ENCODE measurements at places on chromosomes 5 and 9.

DNA sequence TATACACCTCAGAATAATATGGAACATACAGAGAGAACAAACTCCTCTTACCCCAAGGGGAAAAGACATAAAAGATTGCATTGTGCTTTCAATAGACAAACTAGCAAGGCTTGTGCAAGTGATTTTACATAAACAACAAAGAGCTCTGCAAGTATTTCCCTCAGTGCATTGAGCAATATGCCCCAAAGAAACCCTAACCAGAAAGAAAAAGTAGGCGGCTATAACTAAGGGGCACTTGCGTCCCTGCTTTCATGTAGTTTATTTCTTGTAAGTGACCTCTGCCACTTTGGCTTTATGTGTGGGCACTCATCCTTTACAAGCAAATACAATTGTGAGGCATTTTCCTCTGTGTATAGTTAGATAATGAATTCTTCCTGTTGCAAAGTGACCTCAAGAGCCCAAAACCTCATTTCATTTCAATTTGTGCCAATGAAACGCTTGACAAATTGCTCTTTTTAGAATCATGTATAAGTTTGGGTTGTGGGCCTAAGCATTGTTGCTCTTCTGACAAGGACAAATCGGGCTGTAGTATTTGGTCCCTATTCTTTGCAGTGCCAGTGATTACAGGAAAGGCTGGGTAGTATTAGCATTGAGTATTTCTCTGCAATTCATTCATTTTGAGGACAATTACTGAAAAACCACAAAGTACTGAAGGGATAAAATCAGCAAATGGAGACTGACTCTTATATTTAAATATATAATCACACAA lies 282.2 kb downstream of the DTWD2 start:
- DNase-seq, result no peak

- no peak for DNase-seq
Observed at GRCh38 chr5:138663561-138663960, 88.4 kb upstream of the HSPA9 start.

GRCh38 chr5:141533897-141534296 lies 45.0 kb downstream of the PCDHGC5 start:
- no peak for DNase-seq

- peak; percentile 50 for DNase-seq
Observed at GRCh38 chr5:163489055-163489744, 16.2 kb upstream of the MAT2B start.

DNA sequence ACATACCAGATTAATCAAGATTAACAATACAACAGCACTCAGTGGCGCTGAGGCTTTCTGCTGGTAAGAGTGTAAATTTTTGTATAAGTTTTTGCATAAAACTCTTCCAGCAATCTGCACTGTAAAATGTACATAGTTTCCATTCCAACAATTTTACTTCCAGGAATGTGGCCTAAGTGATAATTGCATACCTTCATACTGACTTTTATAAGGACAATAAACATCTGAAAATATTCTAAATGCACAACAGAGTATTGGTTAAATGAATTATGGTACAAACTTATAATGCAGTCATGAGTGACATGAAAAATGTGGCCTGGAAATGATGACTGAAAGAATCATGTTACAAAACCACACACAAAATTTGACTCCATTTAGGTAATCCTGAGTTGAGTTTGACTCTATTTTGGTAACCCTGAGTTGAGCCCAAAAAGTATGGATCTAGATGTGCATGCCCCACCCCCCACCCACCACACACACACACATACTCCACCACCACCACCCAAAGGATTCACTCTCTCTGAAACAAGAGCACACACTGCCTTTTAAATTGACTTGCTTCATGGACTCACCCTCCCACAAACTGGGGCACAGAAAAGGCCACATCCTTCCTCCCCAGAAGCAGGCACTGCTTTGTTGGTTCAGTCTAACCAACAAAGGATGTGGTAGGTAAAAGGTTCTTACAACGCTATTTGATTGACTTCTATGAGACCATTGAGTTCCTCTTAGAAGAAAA lies 137.6 kb downstream of the SUSD1 start:
- DNase-seq, result no peak

- DNase-seq, result no peak
Observed at GRCh38 chr5:122371511-122372151, 59.6 kb downstream of the SNCAIP start.

DNA sequence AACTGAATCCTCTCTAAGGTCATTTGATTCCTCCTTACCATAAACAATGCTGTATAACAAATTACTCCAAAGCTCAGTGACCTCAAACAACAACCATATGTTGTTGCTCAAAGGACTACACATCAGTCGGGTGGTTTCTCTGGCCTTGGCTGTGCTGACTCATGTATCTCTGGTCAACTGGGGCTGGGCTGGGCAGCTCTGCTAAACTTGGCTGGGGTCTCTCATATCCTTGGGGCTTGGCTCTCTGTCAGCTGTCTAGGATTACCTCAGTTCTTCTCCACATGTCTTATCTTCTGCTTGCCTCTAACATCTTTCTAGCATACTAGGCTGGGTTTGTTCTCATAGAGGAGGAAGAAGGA lies 86.4 kb downstream of the GALNT10 start:
- DNase-seq, result peak; percentile 27

GRCh38 chr5:39473156-39473775 lies 48.5 kb upstream of the DAB2 start:
- no peak for DNase-seq

DNA sequence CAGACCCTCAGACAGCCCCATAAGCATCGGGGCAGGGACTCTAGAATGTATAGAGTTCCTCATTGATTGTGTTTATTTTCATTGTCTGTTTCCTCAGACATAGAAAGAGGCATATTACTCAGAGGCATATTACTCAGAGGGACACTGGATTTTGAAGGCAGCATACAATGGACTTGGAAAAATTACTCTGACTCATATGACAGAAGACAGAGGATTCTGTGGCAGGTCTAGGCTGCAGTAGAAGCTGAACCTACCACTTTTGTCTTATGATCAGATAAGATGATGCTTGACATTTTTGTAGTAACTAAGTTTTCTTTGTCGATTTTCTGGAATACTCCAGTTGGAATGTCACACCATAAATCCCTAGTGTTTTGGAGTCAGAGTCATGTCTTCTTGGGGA lies 105.2 kb downstream of the ST8SIA4 start:
- DNase-seq, result no peak

DNA sequence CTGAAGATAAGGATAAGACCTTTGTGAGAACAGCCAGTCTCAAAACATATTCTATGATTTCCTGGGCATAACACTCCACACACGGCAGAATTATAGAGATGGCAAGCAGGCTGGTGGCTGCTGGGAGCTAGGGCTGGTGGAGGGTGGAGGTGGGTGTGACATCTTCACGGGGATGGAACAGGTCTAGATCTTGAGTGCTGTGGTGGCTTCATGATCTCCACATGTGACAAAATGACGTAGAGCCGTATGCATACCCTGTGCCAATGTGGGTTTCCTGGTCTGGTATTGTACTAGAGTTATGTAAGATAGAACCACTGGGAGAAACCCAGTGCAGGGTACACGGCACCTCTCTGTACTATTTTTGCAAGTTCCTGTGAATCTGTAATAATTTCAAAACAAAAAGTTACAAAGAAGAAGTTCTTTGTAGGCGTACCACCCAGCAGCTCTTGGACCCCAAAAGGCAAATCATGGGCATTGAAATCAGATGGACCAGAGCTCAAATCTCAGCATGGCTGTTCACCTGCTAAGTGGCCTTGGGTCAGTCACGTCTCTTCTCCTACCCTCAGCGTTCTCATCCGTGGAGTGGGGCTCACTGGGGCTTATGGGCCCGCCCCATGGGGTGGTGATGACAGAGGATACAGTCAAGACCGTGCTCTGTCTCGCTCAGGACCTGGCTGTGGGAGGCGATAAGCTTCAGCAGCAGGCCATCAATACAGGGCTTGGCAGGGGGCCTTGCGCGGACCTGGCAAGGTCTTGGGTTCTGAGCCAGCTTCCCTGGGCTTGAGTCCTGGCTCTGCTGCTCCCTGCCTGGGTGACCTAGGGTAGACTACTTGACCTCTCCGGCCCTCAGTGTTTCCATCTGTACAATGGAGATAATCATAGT lies 74.7 kb upstream of the UNC5A start:
- DNase-seq, result no peak

DNA sequence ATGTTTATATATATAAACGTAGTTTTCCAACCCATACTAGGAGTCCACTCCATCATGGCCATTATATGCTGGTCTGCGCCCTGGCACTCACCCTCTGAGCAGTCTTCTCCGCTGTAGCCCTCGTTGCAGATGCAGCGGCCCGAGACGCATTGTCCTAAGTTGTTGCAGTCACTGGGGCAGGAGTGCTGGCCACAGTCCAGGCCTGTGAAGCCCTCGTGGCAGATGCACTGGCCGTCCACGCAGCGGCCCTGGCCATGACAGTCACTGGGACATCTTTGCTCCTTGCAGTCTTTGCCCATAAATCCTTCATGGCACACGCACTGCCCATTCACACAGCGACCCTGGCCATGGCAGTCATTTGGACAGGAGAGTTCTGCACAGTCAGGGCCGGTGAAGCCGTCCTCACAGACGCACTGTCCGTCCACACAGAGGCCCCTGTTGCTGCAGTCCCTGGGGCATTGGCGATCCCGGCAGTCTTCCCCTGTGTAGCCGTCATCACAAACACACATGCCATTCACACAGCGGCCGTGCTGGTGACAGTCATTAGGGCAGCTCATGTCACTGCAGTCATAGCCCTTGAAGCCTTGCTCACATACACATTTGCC lies 32.1 kb downstream of the TNC start:
- DNase-seq, result no peak

DNA sequence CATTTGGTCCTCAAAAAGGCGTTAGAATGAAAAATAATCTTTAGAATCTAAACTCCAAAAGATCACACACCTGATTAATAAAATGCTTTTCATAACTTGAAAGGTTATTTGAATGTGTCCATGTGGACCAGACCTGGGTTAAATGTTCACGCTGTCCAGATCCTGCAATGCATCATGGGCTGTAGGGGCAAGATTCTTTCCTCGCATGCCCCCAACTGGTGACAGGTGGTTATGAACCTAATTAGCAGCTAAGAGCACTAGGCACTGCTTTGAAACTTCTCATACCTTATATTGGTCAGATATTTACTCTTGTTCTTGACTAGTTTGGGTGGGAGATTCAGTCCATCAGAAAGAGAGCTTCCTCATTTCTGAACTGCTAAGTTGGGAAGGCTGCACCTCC lies 19.3 kb upstream of the PIP5K1B start:
- peak; percentile 29 for DNase-seq

- no peak for DNase-seq
Observed at GRCh38 chr9:30075022-30075421, 2309.4 kb upstream of the ACO1 start.

DNA sequence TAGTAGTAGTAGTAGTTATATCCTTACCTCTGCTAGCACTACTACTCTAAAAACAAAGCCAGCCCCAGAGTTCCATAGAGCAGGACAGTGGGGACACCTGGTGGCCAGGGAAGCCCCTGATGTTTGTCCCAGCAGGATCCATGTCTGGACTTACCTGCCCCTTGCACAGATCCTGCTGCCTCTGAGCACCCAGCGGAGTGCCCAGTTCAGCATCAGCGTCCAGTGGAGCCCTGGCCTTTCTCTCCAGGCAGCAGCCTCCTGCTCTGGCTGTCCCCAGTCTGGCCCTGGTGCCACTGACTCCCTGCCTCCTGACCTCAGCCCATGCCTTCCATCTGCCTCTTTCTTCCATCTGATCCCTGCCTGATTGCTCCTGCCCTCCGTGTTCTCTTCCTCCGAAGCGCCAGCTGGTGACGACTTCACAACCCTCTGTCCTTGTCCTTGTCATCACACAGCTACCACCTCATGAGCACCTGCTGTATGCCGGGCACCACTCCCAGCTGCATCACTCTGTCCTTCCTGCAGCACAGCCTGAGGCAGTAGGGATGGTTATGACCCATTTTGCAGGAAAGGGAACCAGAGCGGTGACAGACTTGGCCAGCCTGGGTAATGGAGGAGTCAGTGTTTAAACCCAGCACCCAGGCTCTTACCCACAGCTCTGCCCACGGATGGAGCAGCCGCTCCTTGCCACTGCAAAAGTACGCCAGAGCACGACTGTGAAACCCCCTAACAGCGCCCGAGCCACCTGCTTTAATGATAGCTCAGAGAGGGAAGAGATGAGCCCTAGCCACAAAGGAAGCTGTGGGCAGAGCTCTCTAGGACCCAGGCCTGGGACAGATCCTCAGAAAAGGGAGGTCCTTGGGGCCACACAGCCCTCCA lies 11.5 kb downstream of the SARDH start:
- peak; percentile 25 for DNase-seq

DNA sequence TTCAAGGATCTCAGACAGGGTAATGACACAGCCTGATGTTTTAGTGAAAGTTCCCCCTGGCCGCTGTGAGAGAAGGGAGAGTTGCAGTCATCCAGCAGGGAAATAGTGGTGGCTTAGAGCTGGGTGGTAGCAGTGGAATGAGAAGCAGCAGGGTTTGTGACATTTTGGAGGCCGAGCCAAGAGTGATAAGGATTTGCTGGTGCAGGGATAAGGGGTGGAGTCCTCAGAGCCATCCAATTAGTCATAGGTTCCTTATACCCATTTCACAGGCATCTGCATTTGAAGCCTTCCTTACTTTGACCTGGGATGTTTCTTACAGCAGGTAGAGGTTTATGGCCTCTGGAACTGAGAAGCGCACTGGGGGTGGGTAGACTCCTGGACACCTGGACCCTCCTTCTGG lies 12.8 kb downstream of the JADE2 start:
- no peak for DNase-seq

- no peak for DNase-seq
Observed at GRCh38 chr5:72656756-72657513, 149.7 kb upstream of the ZNF366 start.

DNA sequence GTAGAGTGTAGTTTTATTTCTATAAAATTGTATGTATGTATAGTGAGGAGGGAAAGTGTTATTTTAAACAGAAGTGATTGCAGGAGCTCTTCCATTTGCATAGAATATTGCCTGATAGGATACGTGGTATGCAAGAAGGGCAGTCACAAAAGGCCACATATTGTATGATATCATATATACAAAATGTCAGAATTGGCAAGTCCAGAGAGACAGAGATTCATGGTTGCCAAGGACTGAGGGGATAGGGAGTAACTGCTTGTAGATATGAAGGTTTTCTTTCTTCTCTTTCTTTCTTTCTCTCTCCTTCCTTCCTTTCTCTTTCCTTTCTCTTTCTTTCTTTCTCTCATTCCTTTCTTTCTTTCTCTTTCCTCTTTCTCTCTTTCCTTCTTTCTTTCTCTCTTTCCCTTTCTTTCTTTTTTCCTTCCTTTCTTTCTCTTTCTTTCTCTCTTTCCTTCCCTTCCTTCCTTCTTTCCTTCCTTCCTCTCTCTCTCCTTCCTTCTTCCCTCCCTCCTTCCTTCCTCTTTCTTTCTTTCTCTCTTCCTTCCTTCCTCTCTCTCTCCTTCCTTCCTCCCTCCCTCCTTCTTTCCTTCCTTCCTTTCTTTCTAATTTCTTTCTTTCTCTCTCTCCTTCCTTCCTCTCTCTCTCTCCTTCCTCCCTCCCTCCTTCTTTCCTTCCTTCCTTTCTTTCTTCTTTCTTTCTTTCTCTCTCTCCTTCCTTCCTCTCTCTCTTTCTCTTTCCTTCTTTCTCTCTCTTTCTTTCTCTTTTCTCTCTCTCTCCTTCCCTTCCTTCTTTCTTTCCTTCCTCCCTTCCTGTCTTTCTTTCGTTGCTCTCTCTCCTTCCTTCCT lies 24.5 kb upstream of the WDR38 start:
- DNase-seq, result no peak
